Activated T-cell treated with anti-CD3 and anti-CD28 coated beads, Interleukin-2, amount 50 U/mL, for 1 hour (primary cell): ENCODE measurements at places on chromosomes 3 and 15.

GRCh38 chr3:115989684-115990421 is 366.5 kb downstream of the GAP43 start:
- no peak for DNase-seq

DNA sequence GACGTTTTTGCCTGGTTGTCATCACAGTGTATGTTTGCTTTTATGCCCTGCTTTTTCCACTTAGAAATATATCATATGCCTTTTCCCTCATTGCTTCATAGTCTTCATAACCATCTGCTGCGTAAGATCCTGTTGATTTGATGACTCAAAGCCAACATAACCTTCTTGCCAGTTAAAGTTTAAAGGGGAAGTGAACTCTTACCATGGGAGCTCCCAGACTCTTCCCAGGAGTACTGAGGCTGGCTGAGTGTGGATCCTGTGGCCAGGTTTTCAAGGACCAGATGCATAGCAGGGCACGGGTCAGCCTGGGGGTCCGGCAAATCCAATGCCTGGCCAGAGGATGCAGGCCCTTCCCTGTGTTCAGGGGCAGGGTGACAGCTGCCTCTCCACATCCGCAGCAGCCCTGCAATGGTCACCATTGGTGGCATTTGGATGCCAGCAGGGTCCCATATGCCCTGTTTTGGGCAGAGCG is 42.0 kb upstream of the SACM1L start:
- no peak for DNase-seq

DNA sequence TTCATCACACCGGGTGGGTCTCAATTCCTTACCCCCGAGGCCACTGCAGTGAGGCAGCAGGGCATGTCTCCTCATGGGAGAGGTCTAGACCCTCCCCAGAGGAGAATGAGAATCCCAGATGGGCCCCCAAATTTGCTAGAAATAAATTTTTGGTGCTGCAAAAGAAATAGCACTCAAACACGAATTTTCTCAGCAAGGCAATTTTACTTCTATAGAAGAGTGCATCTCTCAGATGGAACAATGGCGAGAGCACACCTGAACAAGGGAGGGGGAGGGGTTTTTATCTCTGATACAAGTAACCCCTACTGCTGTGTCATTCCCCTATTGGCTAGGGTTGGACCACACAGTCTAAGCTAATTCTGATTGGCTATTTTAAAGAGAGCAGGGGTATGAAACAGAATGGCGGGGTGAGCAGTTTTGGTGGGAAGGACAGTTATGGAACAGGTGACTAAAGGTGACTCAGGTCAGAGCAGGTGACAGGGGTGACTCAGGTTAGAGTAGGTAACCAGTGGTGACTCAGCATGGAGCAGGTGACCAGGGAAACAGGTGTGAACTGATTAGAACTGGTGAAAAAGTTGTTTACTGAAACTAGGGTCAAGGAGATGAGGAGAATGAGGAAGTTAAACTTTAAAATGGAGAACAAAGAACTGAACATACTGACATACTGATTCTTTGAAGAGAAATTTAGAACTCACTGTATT is 93.0 kb upstream of the WNT7A start:
- DNase-seq: no peak

- DNase-seq: no peak
Measured at GRCh38 chr15:84828086-84828908, 11.1 kb downstream of the ALPK3 start.

DNA sequence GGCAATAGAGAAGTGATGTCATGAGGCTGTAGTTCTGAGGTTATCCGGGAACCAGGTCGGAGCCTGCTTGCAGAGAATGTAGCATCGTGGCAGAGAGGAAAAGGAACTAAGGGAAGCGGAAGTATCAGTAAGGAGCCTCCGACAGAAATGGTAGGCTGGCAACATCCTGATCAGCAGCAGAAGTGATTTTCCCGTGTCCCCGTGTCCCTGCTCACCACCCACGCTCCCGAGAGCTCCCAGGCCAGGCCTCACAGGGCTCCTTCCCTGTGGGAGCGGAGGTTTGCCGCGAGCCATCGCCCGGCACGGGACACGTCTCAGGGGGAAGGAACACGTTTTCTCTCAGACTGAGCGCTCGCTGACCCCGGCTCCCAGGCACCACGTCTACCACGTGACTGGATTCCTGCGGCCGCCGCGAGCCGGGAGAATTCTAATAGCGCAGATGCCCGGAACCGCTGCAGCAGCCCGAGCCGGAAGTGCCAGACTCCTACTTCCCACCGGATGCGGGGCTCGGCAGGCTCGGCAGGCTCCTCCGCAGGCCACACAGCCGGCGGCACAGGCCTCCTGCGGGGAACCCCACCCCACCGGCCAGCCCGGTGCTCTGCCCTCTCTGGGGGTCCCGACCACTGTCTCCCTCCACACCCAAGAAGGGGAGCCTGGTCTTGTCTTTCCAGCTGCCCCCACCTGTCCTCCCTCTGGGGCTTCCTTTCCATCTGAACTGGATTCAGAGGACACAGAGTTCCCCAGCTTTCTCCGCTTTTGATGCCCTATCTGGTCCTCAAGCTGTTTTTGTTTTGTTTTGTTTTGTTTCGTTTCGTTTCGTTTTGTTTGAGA is 99.3 kb downstream of the BDH1 start:
- peak; percentile 38 for DNase-seq

DNA sequence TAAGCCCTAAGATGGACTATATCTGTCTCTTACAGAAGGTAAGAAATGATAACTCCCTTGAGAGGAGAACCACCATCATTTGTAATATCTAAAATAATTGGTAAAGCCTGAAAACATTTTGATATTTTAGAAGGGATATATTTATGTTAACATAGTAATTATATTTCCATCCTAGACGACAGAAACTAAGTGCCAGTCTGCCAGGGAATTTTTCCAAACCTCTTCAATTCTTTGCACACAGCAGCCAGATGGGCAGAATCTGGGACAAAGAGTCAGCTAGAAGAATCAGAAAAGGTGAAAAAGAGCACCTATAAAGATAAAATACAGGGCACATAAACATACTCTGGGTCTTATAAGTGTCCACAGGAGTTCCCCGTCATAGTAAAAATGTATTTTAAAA is 70.0 kb upstream of the CBLB start:
- no peak for DNase-seq

- no peak for DNase-seq
Measured at GRCh38 chr3:23865595-23866396, 51.0 kb downstream of the NKIRAS1 start.

- no peak for DNase-seq
Measured at GRCh38 chr3:149247008-149247710, 25.5 kb upstream of the CP start.

GRCh38 chr3:76432396-76432795 is 607.5 kb upstream of the ROBO2 start:
- DNase-seq: no peak
